Erythroblast (primary cell): ENCODE measurements at places on chromosomes 3 and 15.

- no peak for DNase-seq
These were observed 103.2 kb downstream of the CHL1 start for GRCh38 chr3:299590-300301.

DNA sequence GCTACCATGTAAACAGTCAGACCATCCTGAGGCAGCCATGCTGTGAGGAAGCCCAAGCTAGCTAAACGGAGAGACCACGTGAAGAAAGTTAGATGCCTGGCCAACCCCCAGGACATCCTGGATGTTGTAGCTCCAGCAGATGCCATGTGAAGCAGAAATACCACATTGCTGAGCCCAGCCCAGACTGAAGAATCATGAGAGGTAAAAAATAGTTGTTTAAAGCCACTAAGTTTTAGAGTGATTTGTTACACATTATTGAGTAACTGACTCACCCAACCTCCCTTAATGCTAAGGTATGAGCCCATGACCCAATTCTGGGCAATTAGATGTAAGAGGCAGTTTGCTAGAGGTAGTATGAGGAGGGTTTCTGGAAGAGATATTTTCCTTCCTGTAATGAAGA is 200.5 kb downstream of the THRB start:
- DNase-seq = no peak

- DNase-seq = no peak
These were observed 259.3 kb downstream of the BBX start for GRCh38 chr3:107782054-107782453.

DNA sequence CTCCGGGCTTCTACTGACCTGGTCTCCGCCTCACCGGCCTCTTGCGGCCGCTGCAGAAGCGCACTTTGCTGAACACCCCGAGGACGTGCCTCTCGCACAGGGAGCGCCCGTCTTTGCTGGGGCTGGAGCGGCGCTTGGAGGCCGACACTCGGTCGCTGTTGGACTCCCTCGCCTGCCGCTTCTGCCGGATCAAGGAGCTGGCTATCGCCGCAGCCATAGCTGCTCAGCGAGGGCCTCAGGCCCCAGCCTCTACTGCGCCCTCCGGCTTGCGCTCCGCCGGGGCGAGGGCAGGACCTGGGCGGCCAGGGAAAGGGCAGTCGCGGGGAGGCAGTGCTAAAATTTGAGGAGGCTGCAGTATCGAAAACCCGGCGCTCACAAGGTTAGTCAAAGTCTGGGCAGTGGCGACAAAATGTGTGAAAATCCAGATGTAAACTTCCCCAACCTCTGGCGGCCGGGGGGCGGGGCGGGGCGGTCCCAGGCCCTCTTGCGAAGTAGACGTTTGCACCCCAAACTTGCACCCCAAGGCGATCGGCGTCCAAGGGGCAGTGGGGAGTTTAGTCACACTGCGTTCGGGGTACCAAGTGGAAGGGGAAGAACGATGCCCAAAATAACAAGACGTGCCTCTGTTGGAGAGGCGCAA is 319.2 kb downstream of the FGF12 start:
- no peak for DNase-seq

- DNase-seq = no peak
These were observed 32.5 kb downstream of the RFTN1 start for GRCh38 chr3:16480861-16481545.

GRCh38 chr15:51144021-51144532 is 49.4 kb upstream of the TNFAIP8L3 start:
- DNase-seq = no peak

- peak; percentile 41 for DNase-seq
These were observed 16.7 kb downstream of the KAT2B start for GRCh38 chr3:20056725-20057611.

GRCh38 chr3:120144267-120144666 is 50.0 kb upstream of the GSK3B start:
- no peak for DNase-seq

DNA sequence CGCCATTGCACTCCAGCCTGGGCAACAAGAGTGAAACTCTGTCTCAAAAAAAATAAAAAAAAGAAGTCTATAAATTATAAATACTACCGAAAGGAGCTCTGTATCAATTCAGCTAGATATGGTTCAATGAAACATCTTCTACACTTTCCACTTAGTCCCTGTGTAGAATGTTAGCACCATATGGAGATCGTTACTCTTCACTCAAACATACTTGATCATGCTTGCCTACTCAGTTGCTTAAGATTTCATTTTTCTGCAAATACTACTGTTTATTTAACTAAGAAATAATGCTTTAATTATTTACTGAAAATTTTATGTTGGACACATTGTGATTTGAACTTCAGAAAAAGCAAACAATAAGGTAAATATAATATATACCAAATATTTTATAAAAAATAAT is 17.1 kb upstream of the NANOGP8 start:
- no peak for DNase-seq

DNA sequence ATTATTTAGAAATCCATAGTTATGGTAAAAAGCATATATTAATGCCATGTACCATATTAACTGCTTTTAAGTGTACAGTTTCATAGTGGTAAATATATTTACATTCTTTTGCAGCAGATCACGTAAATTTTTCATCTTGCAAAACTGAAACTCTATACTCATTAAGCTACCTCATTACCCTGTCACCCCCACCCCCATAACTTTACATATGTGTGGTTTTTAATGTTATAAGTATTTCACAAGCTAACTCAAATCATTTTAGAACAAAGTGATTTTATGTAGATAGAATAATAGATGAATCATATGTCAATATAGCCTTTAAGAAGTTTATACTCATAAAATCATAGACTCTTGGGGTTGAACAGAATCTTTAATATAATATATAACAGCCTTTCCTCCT is 7.1 kb upstream of the TP63 start:
- DNase-seq = no peak

- peak; percentile 66 for DNase-seq
These were observed 67.1 kb downstream of the OXSM start for GRCh38 chr3:25856902-25857518.

GRCh38 chr3:197001972-197002700 is 27.5 kb downstream of the MELTF start:
- DNase-seq = no peak

DNA sequence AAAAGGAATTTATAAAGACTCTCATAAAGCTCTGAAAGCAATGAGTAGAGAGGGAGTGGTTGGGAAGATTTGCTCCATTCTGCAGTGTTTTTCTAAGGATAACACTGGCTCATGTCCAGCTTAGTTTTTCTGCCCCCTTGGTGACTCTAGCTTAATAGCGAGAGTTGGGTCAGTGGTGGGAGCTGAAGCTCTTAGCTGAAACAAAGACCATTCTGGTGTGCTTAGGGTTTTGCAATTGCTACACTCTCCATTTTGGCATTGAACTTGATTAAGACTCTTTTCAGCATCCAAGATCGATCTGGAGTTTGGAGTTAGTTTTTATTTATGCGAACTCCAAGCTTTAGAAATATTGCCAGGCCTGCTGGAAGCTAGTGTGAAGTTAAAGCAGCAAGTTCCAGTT is 98.0 kb downstream of the ATG7 start:
- DNase-seq = no peak

DNA sequence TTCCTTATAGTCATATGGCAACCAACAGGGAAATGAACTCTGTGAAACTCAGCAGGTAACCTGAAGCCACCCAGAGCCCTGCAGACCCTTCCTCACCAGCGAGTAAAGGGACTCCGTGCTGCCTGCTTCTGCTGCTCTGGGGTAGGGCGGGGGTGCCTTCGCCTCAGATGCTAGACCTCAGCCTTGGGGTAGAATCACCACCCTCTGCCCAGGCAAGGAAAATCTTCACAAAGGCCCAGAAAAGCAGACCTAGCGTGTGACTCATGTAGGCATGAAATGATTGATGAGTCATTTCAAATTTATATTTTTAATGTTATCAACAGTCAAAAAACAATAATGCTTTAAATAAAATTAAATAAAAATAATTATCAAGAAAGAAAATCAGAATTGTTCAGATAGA is 6.6 kb downstream of the STIMATE start:
- DNase-seq = no peak

GRCh38 chr3:46438831-46439230 is 25.9 kb downstream of the LTF start:
- no peak for DNase-seq
